ENCODE measurements at places on chromosomes 2 and 18. TPM values are rescaled to one million over a fixed set of nuclear protein-coding genes. Genes with fewer than 3 reads are reported as not detected.

DNA sequence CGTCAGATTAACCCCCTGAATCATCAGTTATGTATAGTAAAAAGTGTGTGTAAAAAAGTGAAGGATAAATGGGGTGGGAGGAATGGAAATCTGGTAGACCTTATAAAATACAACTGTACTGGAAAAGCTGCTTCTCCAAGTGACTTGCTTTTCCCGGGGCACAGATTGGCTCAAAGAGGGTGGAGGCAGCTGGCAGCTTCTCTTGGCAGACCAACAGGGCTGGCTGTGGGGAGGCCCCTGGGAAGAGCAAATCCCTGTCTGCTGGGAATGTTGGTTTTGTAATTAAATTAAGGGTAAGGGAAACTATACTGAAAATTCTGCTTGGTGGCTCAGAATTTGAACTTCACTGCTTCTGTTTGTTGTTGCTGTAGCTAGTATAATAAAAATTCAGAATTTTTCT lies 154.2 kb upstream of the DLX2 start:
- no peaks in the 10 kb centered on the region for H3K27me3 ChIP-seq
- H3K27ac ChIP-seq, result peak overlapping the region; percentile 78
- no peak overlapping the region for H3K4me3 ChIP-seq
- H3K36me3 ChIP-seq, result no peaks in the 10 kb centered on the region
- no peak for DNase-seq
- H3K4me1 ChIP-seq, result peaks cover 50% of the 10 kb centered on the region

GRCh38 chr2:203870941-203871340 lies 3.4 kb downstream of the CTLA4 start:
- no peaks in the 10 kb centered on the region for H3K4me1 ChIP-seq
- no peak overlapping the region for H3K4me3 ChIP-seq
- peaks cover 66% of the 10 kb centered on the region for H3K27me3 ChIP-seq
- no peak overlapping the region for H3K27ac ChIP-seq
- no peak for DNase-seq

GRCh38 chr2:105517814-105518705 lies 119.2 kb upstream of the FHL2 start:
- DNase-seq, result peak; percentile 85
- H3K4me3 ChIP-seq, result no peak overlapping the region
- no peaks in the 10 kb centered on the region for H3K36me3 ChIP-seq
- H3K4me1 ChIP-seq, result peaks cover 27% of the 10 kb centered on the region

STPG4 gene
- total RNA-seq, result 0.37 TPM

EMILIN1 gene
- 212 TPM for total RNA-seq

- H3K36me3 ChIP-seq, result no peaks in the 10 kb centered on the region
- peaks cover 10% of the 10 kb centered on the region for H3K4me1 ChIP-seq
- no peak overlapping the region for H3K27ac ChIP-seq
- no peak overlapping the region for H3K4me3 ChIP-seq
These were observed 310.4 kb downstream of the MTX2 start for GRCh38 chr2:176579608-176580007.

GRCh38 chr18:50315100-50315871 lies 27.8 kb upstream of the CXXC1 start:
- no peaks in the 10 kb centered on the region for H3K4me1 ChIP-seq
- no peak overlapping the region for H3K4me3 ChIP-seq
- H3K36me3 ChIP-seq, result no peaks in the 10 kb centered on the region
- peaks cover 34% of the 10 kb centered on the region for H3K27me3 ChIP-seq
- no peak overlapping the region for H3K27ac ChIP-seq

GRCh38 chr2:109478906-109479493 lies 134.8 kb downstream of the SEPTIN10 start:
- H3K4me1 ChIP-seq, result peaks cover 63% of the 10 kb centered on the region
- peak overlapping the region; percentile 77 for H3K27ac ChIP-seq
- no peak for DNase-seq
- no peak overlapping the region for H3K4me3 ChIP-seq

- peaks cover 5% of the 10 kb centered on the region for H3K36me3 ChIP-seq
- H3K4me1 ChIP-seq, result peaks cover 15% of the 10 kb centered on the region
- DNase-seq, result no peak
These were observed 318.8 kb downstream of the ZEB2 start for GRCh38 chr2:144201126-144201525.

ARMC9 gene
- 178 TPM for total RNA-seq

DNA sequence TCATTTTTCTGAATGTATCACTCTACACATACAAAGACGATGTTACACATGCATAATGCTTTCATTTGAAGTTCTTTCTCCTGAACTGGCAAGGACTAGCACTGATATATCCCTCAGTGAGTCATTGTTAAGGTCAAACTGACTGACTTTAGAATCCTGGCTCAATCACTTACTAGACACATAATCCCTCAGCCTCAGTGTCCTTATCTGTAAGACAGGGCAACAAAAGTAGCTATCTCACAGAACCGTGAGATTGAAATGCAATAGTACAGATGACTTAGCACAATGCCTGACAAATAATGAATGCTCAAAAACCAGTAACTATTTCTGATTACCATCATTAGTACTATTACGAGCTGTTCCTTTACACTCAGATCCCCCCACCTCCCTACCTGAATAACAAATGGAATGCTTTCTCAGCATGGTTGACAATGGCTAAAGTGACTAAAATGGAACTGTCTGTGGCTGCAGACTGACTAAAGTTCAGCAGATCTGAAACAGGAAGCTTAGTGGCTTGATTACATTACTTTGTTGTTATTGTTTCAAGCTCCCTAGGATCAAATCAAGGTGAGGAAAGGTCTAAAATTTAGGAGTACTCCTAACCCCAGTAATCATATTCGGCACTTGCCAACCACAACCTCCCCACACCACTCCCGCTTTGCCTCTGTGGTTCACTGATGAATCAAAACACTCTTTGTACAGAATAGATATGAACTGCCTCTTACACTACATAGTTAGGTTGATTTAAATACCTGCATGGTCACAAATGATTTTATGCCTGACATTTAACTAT lies 35.8 kb upstream of the CACNB4 start:
- DNase-seq, result no peak
- H3K36me3 ChIP-seq, result peaks cover 21% of the 10 kb centered on the region
- H3K27ac ChIP-seq, result peak overlapping the region; percentile 39
- peaks cover 14% of the 10 kb centered on the region for H3K4me1 ChIP-seq
- no peak overlapping the region for H3K4me3 ChIP-seq

DNA sequence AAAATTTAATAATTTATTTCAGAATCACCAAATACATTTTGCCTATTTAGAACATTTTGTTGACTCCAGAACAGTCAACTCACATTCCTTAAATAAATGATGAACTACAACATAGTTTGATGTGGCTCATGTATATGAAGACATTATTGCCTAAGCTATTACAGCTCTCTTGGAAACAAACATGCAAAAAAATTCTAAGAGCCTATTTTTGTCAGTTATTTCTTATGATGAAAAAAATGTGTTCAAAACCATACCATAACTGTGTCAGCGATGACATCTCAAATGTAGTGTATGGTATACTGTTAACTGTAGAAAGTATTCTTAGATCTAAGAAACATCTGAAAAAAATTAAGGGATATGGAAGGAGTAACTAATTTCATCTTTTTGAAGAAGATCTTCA lies 6.3 kb upstream of the EMILIN2 start:
- no peak overlapping the region for H3K4me3 ChIP-seq
- H3K27ac ChIP-seq, result no peak overlapping the region
- H3K4me1 ChIP-seq, result peaks cover 7% of the 10 kb centered on the region
- peaks cover 7% of the 10 kb centered on the region for H3K27me3 ChIP-seq

DNA sequence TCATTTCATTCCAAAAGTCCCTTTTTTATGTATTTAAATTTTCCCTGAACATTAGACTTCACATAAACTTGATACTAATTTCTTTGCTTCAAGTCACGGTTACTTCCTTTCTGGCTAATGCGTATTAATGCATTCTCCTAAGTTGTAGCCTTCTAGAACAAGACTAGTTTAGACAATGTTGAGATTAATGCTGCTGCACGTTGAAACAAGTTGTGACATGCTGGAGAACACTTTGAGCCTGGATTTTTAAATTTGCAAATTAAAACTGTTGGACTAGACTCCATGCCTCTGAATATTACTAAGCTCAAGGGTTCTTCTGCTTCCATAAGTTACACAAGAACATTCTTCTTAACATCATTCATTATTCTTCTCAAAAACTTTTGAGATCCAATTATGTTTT lies 29.1 kb downstream of the ID2 start:
- H3K36me3 ChIP-seq, result no peaks in the 10 kb centered on the region
- H3K27ac ChIP-seq, result no peak overlapping the region
- H3K27me3 ChIP-seq, result peaks cover 11% of the 10 kb centered on the region
- DNase-seq, result no peak
- H3K4me3 ChIP-seq, result no peak overlapping the region
- H3K4me1 ChIP-seq, result no peaks in the 10 kb centered on the region

DNA sequence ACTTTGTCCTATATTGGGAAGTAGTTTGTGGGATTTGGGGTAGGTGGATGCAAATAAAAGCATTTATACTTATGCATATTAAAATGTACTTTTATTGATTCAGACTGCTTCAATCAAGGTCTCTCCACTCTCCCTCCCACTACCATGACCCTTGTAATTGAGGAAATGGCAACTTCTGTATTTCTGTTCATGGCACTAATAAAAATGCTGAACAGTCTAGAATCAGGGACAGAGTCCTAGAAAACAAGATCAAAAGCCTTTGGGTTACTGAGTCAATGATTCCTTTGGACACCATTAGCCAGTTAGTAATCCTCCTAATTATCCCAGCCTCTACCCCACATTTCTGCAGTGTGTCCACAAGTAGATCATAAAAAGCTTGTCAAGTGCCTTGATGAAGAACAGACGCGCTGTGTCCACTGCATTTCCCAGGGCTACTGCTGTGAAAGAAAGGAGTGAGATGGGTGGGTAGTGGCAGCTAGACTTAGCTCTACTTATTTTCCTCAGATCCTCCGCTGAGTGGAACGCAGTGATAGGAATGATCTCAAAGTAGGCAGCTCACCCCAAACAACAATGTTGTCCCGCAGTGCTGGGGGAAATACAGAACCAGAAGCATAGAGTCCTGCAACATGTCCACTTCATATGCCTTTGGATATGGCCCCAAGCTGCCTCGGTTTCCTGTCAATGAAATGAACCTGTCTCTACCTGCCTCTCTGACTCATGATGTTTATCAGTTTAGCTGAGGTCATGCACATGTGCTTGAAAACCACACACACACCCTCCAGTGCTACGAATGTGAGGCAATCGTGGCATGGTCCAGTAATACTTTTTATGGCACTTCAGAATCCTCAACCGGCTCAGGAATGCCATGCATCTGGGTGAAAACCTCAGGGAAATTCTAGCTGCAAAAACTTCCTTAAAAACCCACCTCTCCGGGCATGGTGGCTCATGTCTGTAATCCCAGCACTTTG lies 115.5 kb downstream of the COL6A3 start:
- H3K36me3 ChIP-seq, result peaks cover 3% of the 10 kb centered on the region
- no peak overlapping the region for H3K4me3 ChIP-seq
- no peak for DNase-seq
- peaks cover 50% of the 10 kb centered on the region for H3K4me1 ChIP-seq
- no peak overlapping the region for H3K27ac ChIP-seq
- no peaks in the 10 kb centered on the region for H3K27me3 ChIP-seq

GRCh38 chr18:31723639-31723989 lies 37.1 kb downstream of the SLC25A52 start:
- H3K27ac ChIP-seq, result no peak overlapping the region
- H3K36me3 ChIP-seq, result no peaks in the 10 kb centered on the region
- DNase-seq, result no peak
- H3K27me3 ChIP-seq, result peaks cover 6% of the 10 kb centered on the region
- no peak overlapping the region for H3K4me3 ChIP-seq
- no peaks in the 10 kb centered on the region for H3K4me1 ChIP-seq

GRCh38 chr2:11677136-11678055 lies 7.4 kb upstream of the NTSR2 start:
- peaks cover 53% of the 10 kb centered on the region for H3K27me3 ChIP-seq
- H3K27ac ChIP-seq, result no peak overlapping the region
- DNase-seq, result no peak
- H3K36me3 ChIP-seq, result no peaks in the 10 kb centered on the region
- H3K4me3 ChIP-seq, result no peak overlapping the region

DNA sequence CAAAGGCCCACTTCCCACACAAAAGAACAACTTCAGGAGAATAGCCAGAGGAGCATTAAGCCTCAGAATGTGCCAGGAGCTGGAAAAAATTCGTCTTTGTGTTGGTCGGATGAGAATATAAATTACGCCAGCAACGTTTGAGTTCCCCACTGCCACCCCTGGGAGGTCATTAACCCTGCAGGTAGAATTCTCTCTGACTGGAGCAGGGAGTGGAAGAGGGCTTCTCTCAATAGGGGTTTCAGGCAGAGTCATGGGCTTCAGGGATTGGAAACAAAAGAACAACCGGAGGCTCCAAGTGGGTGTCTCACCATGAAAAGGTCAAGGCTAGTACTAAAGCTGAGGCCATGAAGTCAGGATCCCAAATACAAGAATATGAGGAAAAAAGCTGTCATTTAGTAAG lies 69.0 kb upstream of the DDX18 start:
- no peak overlapping the region for H3K27ac ChIP-seq
- H3K27me3 ChIP-seq, result no peaks in the 10 kb centered on the region
- H3K4me3 ChIP-seq, result no peak overlapping the region
- no peaks in the 10 kb centered on the region for H3K4me1 ChIP-seq

- no peak overlapping the region for H3K4me3 ChIP-seq
- H3K4me1 ChIP-seq, result no peaks in the 10 kb centered on the region
- no peaks in the 10 kb centered on the region for H3K36me3 ChIP-seq
These were observed 88.0 kb downstream of the GALR1 start for GRCh38 chr18:77337604-77338003.

- peaks cover 55% of the 10 kb centered on the region for H3K4me1 ChIP-seq
- no peak for DNase-seq
- peaks cover 48% of the 10 kb centered on the region for H3K36me3 ChIP-seq
- no peaks in the 10 kb centered on the region for H3K27me3 ChIP-seq
- no peak overlapping the region for H3K27ac ChIP-seq
- no peak overlapping the region for H3K4me3 ChIP-seq
These were observed 4.4 kb downstream of the XRCC5 start for GRCh38 chr2:216113572-216113971.

DNA sequence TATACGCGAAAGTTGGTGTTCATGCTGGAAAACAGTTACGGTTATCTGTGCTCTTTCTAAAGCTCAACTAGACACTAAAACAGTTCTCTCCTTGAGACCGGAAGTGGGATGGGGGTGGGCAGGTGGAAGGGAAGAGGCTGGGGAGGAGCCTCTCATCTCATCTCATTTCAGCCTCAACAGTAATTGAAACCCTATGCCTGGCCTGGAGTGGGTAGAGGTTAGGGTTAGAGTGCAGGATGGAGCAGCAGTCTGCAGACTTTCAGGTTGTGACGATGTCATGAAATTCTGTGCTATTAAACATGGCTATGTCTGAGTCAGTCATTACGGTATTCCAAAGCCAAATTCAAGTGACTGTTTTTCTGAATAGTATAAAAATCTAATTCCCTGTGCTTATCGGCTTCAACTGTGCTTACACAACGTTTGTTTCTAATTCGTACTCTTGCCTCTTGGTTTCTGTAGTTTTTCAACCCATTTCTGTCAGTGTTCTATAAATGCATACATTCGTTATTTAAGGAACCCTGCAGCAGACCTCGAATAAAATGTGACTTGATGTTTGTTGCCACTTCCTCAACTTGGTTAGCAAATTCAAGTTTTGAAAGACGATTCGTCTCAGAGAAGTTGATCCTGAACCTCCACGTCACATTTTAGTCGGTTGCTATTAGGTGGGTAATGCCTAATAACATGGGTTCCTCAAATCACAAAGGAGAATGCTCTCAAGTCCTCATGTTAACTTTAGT lies 75.8 kb upstream of the TCF7L1 start:
- H3K36me3 ChIP-seq, result peaks cover 19% of the 10 kb centered on the region
- H3K4me1 ChIP-seq, result peaks cover 59% of the 10 kb centered on the region
- no peak overlapping the region for H3K27ac ChIP-seq

C1D gene
- total RNA-seq, result 21.1 TPM

Data from osteocyte (in vitro differentiated cells).